Thymus (tissue), 14 donors: ENCODE measurements at places on chromosomes 7 and 10. TPM values are rescaled to one million over a fixed set of nuclear protein-coding genes. Genes with fewer than 3 reads are reported as not detected.

DNA sequence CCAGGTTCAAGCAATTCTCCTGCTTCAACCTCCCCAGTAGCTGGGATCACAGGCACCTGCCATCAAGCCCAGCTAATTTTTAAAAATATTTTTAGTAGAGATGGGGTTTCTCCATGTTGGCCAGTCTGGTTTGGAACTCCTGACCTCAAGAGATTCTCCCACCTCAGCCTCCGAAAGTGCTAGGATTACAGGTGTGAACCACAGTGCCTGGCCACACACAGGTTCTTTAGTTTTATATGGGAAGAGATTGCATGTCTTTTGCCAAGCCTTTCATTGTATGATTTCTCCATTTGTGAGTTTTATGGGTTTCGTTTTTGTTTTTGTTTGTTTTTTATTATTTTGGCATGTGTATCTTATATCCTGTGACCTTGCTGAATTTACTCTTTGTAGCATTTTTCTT lies 40.9 kb downstream of the C1GALT1 start:
- DNase-seq, result no peak

GRCh38 chr7:74282748-74283459 lies 6.3 kb upstream of the CLIP2 start:
- DNase-seq, result no peak

DNA sequence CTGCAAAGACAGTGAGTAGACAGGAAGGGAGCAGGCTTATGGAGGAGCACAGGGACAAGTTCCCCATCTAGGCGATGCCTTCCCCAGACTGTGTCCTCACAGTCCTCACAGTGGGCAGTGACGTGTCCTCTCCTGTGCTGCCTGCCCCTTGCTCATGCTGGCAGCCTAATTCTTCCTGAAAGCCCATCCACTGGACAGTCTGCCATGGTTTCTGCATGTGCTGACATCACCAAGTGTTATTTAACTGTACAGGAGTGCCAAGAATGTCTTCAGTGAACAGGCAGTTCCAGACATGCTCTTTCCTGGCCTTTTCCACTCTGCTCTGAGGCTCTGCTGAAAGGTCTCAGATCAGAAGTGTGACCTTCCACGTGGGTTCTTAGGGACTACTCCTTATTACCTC lies 54.1 kb downstream of the ZNF248 start:
- DNase-seq, result no peak

SUN3 gene
- 1.1 TPM for total RNA-seq

SDHAF3 gene
- total RNA-seq, result 23.9 TPM

GRCh38 chr10:75015442-75015841 lies 96.0 kb upstream of the SAMD8 start:
- DNase-seq, result no peak

- DNase-seq, result no peak
Observed at GRCh38 chr7:9192969-9193368, 759.6 kb downstream of the NXPH1 start.

CACNA2D1 gene
- total RNA-seq, result 8.4 TPM

DNA sequence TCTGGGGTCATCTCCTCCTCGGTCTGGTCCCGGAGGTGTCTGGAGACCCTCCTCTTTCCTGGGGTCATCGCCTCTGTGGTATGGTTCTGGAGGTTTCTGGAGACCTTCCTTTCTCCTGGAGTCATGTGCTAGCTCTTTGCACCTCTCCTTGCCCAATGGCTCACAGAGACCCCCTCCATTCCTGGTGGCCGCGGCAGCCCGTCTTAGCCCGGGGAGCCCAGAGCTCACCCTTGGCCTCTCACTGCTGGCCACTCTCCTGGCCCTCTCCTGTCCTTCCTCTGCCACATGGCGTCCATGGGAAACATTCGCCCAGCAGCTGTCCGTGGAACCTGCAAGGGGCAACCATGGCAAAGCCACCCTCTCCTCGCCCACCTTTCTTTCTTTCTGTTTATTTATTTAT lies 20.2 kb upstream of the FOXL3 start:
- no peak for DNase-seq

- no peak for DNase-seq
Observed at GRCh38 chr10:113849946-113850345, 3.9 kb downstream of the DCLRE1A start.

- DNase-seq, result no peak
Observed at GRCh38 chr7:80087051-80087770, 47.4 kb upstream of the GNAI1 start.

BHLHA15 gene
- not detected for total RNA-seq

DNA sequence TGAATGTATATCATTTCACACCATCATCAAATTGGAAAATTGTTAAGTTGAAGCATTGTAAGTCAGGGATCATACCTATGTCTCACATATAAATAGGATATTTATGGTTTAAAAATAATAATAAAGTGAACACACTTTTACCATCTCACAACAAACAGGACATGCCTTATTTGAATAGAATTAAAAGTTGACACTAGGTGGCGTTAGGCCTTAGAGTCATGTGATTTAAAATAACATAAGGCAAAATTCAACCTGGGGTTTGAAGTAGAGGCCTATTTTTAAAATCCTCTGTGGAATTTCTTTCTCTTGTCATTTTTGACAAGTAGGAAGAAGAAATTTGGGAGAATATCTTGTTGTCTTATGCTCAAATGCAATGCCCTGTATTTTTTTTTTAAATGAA lies 184.7 kb upstream of the PCDH15 start:
- no peak for DNase-seq

- DNase-seq, result no peak
Observed at GRCh38 chr7:87287738-87288341, 57.6 kb upstream of the CROT start.

SFTPA1 gene
- total RNA-seq, result 1.4 TPM

GRCh38 chr7:1149351-1149794 lies 10.6 kb downstream of the ZFAND2A start:
- DNase-seq, result no peak

- DNase-seq, result no peak
Observed at GRCh38 chr7:133344275-133344674, 91.4 kb downstream of the EXOC4 start.

NCF1 gene
- total RNA-seq, result 5.7 TPM

MBLAC1 gene
- 3.1 TPM for total RNA-seq

DNA sequence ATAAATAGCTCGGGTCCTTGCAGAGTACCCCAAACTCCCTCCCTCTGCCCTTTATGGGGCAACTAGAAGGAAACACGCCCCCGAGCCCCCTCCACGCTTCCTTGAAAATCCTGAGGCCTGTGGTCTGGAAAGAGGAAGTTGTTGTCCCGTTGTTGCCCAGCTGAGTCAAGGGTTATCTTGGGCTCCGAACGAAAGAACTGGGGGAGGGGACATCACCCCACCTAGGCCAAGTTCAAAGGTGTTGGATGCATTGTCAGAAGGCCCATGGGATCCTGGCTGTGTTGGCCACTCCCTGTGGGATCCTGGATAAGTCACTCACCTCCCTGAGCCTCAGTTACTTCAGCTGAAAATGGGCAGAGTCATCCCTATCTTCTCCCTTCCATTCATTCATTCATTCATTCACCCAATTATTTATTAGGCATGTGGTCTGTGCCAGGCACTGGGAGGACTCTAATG lies at the start of gene CCL24:
CCL24 (minus strand) TSS at position 26 of the 456 bp plus-strand sequence. CDS start 91 bp downstream, outside the sequence.
- DNase-seq, result no peak

DNA sequence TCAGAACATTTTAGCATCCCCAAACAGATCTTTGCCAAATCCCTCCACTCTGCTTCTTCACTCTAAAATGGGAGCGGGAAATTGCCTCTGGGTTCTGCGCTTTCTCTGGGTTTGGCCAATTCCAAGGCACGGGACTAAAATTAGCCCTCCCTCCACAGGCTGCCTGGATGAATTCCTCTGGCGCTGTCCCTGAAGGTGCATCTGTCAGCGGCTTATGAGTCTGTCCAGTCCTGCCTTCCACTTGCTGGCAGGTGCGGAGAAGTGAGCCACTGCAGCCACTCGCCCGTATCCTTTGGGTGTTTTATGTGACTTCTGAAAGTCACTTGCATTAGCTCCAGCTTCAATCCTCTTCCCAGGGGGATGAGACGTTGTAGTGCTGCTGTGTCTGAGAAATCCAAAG lies 121.6 kb downstream of the SH2D4B start:
- no peak for DNase-seq

ACSM6 gene
- total RNA-seq, result 5.1 TPM

SLC16A9 gene
- 1.6 TPM for total RNA-seq

GRCh38 chr10:12594448-12594944 lies 245.1 kb downstream of the CAMK1D start:
- DNase-seq, result peak; percentile 63

- DNase-seq, result no peak
Observed at GRCh38 chr7:98618786-98619185, 1.7 kb downstream of the NPTX2 start.

- DNase-seq, result no peak
Observed at GRCh38 chr10:8670461-8670860, 616.0 kb downstream of the GATA3 start.

- DNase-seq, result no peak
Observed at GRCh38 chr7:47786557-47787248, 161.6 kb downstream of the PKD1L1 start.

DNA sequence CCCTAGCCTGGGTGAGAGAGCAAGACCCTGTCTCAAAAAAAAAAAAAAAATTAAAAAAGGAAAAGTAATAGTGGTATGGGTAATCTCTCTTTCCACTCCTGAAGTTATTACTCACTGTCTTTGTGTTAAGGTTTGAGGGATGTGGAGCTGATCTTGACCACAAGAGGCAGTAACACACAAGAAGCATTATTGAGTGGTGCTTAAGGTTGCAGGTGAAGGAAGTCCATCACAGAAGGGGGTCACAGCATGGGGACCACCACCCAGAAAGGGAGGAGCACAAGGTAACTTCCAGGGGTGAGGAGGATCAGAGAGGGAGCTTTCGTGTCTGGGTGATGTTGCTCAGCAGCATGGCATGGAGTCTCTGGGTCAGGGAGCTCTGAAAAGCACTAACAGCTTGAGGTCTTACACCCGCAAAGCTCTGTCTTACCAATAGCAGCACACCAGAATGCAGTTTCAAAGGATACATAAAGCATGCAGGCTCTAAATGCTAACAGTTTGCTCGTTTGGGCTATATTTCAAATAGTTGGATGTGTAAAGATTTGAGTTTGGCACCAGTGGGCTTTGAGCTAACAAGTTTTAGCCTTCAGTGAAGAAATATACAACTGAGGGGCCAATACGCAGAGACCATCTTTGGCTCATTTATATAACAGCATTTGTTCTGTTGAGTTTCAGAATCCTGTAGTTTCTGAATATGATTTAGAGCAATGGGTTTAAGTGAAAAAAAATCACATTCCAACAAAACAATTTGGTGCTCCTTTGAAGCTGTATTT lies 100.4 kb upstream of the DNAJC1 start:
- no peak for DNase-seq

GNGT1 gene
- total RNA-seq, result 0.76 TPM

DNA sequence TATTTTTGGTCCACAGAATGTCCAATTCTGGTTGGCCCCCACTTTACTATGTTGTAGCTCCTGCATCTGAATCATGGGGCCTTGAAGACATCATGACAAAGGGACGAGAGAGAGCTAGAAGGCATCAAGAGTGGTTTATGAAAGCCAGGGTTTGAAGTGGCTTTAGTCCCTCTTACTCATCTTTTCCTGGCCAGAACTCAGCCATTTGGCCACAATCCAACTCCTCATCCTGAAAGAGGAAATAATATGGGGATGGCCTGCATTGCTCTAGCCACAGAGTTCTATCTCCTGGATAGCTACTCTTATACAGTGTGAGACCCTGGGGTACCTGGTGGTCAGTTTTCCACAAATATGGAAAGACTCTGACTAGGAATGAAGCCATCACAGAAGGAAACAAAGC lies 418.9 kb downstream of the XPNPEP1 start:
- DNase-seq, result no peak

DNA sequence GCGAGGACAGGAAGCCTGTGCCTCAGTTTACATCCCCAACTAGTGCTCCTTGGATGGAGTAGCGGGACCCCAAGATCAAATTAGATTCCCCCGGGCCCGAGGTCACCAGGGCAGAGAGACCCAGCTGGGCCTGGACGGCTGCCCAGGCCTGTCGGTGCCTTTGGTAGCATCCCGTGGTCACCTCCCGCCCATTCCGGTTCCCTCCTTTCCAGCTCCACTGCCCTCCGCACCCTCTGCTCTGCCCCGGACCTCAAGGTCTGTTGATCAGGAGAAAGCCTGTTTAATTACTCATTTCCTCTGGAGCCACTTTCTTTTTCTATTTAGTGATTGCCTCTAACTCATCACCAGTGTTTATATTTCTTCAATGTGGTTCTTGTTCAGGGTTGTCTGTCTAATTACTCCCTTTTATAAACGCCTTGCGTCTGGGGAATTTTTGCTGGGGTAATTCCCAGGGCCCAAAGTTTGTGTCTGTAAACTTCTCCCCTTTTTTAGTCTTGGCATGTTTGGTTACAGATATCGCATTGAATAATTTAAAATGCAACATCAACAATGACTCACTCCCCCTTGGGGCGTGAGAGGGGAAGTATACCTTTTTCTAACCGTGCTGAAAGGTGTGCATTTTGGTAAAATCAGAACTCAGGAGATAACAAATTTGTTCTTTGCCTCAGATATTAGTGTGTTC lies 1.9 kb downstream of the FOXK1 start:
- no peak for DNase-seq

DNA sequence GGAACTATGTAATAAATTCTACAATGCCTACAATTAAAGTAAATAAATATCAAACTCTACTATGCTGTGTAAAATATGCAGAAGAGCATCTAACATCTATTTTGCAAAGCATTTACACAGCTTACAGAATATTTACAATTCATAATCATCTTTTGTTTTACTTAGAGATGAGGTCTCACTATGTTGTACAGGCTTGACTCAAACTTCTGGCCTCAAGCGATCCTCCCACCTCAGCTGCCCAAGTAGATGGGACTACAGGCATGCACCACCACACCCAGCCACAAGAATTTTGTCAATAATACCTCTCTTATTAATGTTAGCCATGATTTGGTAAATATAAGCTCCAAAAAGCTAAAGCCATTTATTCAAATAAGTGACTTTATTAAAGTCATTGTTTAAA lies 21.9 kb upstream of the CAV2 start:
- DNase-seq, result no peak

DNA sequence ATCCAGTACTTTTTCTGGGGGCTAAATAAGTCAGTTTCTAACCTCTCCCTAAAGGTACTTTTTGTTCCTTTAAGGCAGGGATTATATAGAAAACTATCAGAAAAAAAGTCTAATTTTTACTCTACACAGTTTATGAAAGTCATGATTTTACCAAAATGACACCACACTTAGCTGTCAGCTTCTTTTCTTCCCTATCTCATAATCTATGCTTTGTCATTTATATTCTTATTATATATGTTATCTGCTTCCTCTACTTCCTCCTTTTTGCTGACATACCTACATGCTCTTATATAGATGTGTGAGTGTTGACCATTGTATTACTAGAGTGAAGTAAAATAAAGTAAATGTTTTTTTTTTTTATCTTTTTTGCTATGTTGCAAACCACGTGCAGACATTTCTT lies 203.9 kb upstream of the CHRM2 start:
- DNase-seq, result no peak

DNA sequence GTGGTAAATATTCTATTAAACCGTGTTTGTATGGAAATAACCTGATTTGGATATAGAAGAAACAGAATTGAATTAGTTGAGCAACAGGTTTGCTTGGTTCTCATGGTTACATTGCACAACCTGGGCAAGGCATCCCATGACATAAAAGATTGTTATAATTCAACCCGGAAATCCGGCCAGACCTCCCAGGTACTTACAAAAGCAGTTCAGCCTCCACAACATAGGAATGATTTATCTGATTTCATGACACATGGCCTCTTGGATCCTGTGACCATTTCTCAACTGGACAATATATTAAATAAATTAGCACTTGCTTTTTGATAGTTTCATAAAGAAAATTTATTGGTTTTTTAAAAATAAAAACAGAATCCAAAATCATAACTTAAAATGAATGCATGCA lies 55.1 kb upstream of the PTPN12 start:
- no peak for DNase-seq

- DNase-seq, result no peak
Observed at GRCh38 chr10:44948642-44949041, 11.0 kb upstream of the RASSF4 start.

- no peak for DNase-seq
Observed at GRCh38 chr10:70991140-70992124, 103.1 kb upstream of the PCBD1 start.
